Activated CD4-positive, alpha-beta T cell treated with anti-CD3 and anti-CD28 coated beads, Interleukin-2, amount 50 U/mL, for 16 hours (primary cell): ENCODE measurements at places on chromosomes 3 and 15.

DNA sequence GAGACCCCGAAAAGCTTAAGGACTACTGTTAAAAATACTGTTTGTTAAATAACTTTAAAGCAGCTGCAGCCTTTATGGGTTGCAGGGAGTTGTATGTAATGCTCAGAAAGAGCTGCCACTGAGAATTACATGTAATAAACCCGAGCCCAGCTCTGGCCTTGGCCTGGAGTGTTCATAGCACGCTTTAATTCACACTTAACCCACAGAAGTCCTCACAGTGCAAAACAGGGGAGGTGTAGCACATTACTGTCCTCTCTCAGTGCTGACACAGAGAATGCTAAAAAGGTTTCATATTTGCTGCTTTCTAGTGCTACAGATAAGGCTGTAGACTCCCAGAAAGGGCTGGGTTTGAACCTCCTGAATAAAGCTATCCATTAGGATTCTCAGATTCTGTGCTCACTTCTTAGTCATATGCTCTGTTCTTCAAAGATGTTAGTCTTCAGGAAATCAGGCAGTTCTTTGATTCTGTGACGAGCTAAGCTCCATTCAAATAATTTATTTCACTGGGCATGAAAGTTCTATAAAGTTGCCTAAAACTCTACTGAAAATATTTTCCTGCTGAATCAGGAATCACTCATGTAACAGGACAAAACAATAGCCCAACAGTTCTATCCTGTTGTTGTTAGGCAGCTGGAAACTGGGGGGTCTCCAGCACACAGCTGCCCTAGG is 108.0 kb downstream of the SENP2 start:
- no peak for DNase-seq

DNA sequence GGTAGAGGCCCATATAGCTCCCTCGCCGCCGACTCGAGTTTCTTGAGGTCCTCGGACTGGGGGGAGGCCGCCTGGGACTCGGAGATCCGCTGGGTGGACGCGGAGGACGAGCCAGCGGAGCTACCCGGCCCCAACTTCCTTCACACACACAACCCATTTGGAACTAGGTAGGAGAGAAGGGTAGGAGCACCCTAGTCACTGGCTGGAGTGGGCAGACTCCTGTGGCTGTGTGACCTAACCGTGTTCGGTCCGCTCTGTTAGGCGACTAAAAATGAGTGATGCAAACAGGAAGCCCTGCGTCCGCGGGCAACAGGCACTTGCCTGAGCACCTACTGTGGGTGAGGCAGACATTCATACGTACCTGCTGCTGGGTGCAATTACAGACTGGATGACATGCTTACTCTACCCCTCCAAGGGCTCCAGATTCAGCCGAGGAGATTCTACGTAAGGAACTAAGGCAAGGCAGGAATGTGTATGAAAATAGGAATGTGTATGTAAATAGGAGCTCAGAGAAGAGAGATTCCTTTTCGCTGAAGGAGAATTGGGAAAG is 4.6 kb upstream of the SIN3A start:
- DNase-seq: peak; percentile 69

- DNase-seq: no peak
These were observed 3.4 kb upstream of the UNC13C start for GRCh38 chr15:53974813-53975212.

DNA sequence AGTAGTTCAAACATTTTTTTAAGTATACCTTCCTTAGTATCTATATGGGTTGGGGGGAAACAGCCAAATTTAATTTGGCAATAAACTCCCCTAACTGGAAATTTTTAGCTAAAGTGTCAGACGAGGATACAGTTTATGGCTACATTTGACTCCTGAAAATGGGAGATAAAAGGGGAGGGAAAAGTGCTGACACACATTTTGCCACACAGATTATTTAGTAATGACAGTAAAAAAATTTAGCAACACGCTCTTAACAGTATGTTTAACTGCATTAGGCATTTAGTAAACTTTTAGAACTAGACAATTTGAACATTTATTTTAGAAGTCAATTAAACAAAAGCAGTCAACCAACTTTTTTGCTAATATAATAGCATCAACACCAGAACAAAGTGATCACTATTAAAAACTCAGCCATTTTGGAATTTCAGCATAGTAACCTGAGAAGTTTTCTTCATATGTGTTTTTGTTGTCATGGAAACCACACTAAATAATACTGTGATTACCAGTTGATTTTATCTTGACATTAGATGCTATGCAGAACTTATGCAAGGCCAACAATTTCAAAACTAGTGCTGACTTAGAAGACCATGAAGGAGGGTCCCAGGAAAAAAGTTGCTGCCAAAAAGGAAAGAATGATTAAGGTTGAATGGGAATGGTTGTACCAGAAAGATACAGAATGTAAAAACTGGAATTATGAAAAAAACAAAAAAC is 47.0 kb upstream of the TFG start:
- DNase-seq: no peak

- DNase-seq: no peak
These were observed 102.0 kb downstream of the SNRPN start for GRCh38 chr15:25056484-25057425.

- DNase-seq: no peak
These were observed 25.0 kb downstream of the CGGBP1 start for GRCh38 chr3:88033808-88034207.

DNA sequence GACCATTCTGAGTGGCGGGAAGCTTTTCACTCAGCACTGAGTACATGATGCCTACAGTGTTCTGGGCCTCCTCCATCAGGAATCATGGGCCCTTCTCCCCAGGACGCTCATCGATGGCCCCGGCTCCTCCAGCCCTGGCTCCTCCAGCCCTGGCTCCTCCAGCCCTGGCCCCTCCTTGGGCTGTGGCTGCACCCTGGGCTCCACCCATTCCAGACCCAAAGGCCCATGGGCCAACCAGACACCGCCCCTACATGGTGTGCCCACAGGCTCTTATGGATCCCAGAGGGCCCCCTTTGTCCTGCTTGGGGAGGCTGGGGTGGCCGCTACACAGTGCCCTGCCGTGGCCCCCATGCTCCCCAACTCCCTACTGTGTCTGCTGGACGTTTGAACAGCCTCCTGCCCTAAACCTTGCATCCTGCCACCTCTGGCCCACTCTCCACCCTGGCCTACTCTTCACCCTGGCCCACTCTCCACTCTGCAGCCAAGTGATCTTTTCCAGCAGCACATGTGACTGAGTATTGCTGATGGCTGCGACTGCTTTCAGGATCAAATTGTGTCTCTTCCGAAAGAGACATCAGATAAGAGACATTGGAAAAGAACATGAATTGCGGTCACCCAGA is 57.9 kb downstream of the APBA2 start:
- DNase-seq: no peak

- no peak for DNase-seq
These were observed 100.1 kb downstream of the DPH6 start for GRCh38 chr15:35445891-35446290.

- peak; percentile 18 for DNase-seq
These were observed 53.1 kb upstream of the ULK4 start for GRCh38 chr3:42014921-42015533.

- DNase-seq: no peak
These were observed 236.2 kb downstream of the NR1D2 start for GRCh38 chr3:24181256-24181655.

- DNase-seq: no peak
These were observed 3.9 kb upstream of the NFKBIZ start for GRCh38 chr3:101845425-101845824.

DNA sequence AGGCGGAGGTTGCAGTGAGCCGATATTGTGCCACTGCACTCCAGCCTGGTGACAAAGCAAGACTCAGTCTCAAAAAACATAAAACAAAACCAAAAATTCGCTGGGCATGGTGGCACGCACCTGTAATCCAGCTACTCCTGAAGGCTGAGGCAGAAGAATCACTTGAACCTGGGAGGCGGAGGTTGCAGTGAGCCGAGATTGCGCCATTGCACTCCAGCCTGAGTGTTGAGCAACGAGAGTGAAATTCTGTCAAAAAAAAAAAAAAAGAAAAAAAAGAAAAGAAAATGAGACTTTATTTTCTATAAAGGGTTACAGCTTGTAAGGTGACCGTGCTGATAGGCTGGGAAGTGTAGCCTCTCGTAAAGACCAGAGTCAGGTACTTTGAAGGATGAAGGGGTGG is 6.0 kb upstream of the HACD3 start:
- no peak for DNase-seq

GRCh38 chr3:178768072-178768864 is 232.0 kb downstream of the KCNMB2 start:
- DNase-seq: no peak

DNA sequence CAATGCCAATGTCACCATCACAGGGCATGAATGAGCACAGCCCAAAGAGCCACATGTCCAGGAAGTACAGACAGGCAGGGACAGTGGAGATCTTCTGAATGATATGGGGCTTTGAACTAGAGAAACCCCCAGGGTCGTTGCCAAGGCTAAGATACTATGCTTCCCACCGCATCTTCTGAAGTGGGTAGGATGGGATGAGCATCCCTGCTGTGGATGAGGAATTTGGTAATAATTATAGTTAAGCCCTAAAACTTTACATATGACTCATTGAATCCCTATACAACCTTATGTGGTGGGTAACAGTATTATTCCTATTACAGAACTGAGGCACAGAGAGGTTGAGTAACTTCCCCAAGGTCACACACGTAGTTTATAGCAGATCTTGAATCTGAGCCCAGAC is 44.2 kb downstream of the WNT5A start:
- no peak for DNase-seq

DNA sequence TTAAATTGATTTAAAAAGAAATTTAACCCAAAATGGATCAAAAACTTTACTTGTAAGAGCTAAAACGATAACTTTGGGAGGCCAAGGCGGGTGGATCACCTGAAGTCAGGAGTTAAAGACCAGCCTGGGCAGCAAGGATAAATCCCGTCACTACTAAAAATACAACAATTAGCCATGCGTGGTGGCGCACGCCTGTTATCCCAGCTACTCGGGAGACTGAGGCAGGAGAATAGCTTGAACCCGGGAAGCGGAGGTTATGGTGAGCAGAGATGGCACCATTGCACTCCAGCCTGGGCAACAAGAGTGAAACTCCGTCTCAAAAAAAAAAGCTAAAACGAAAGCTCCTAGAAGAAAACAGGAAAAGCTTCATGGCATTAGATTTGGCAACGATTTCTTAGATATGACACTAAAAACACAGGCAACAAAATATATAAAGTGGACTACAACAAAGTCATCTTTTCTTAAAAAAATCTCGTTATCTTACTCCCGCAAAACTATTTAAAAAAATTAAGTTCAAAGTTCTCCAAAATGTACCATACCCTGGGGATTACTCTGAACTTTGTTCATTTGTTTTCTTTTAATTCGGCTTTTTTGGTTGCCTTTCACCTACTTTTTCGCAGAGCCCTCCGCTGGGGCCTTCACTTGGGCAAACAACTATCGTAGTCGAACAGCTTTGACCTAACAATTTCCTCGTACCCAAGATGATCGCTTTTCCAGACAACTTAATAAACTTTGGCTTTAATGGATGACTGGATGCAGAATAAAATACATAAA is 2.9 kb downstream of the HDDC3 start:
- no peak for DNase-seq

GRCh38 chr3:179098388-179099077 is 26.9 kb upstream of the ZMAT3 start:
- DNase-seq: no peak

- no peak for DNase-seq
These were observed 938.4 kb downstream of the MCTP2 start for GRCh38 chr15:95169541-95170459.
